ENCODE measurements at places on chromosomes 16 and 17.

DNA sequence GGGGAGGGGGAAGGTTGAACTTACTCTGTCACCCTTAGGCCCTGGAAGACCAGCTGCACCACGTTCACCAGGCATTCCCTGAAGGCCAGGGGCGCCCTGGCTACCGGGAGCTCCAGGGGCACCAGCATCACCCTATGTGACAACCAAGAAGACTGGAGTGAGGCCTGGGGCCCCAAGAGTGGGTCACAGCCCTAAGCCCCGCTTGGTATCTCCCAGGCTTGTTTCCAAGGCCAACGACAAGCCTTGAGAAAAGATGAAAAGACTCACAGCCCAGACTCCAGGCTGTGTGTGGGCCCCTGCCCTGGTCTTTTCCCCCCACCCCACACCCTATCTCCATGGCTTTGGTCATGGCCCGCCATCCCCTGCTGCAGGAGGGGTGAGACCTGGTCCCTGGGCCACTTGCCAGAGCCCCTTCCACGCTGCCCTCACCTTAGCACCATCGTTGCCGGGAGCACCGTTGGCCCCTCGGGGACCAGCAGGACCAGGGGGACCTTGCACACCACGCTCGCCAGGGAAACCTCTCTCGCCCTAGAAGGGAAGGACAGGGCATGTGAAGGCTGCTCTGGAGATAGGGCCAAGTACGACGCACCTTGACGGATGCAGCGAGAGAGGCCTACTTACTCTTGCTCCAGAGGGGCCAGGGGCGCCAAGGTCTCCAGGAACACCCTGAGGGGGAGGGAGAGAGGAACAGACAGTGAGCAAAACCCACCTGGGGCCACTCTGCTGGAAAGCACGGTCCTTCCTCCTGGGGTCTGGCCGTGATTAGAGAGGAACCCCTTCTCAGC, 9.9 kb downstream of the COL1A1 start:
- peak; percentile 89 for DNase-seq

DNA sequence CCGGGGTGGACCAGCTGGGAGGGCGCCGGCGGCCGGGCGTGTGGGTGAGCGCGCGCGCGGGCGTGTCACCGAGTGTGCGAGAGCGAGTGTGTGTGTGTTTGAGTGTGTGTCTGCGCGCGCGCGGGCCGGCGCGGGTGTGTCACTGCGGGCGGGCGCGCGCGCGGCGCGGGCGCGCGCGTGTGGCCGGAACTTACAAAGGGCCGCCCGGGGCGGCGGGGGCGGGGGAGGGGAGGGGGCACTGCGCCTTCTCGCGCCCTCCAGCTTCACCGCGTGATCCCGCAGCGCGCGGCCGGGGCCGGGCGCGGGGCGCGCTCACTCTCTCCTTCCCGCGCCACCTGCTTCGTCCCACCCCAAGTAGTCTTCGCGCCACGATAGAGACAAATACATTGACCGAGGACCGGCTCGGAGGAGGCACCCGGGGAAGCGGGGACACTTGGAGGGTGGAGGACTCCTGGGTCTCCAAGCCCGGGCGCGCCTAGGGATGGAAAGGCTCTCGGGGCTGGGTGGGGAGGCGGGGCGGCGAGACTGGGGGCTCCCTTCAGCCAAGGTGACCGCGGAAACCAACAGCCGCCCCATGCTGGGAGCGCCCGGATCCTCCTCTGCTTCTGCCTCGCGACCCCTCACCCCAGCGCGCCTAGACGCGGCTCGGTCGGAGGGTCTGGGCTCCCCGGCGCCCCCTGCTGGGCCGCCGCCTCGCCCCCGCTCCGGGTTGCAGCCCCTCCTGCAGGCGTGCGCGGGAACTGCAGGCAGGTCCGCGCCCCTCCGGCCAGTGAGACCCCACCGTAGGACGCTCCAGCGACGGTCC, at the start of gene SRCIN1:
SRCIN1 (minus strand) TSS at position 112 of the 805 bp plus-strand sequence. CDS start 247 bp downstream, outside the sequence.
- peak; percentile 25 for DNase-seq

GRCh38 chr17:57678393-57678792, 66.7 kb downstream of the CCDC182 start:
- DNase-seq: no peak

DNA sequence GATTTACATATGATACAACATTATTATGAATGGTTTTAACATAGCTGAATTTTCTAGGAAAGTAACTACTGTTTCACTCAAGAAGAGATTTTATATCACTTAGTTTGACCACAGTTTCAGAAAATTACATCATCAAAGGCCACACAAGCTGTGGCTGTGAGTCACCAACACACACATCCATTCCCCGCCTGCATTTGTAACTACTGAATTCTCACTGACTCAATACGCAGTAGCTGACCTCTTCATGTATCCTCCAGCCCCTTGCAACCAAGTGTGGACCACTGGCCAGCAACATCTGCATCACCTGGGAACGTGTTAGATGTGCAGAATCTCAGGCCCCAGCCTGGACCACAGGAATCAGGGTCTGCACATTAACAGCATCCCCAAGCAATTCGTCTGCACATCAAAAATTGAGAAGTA, 197.6 kb downstream of the XYLT1 start:
- peak; percentile 94 for DNase-seq

DNA sequence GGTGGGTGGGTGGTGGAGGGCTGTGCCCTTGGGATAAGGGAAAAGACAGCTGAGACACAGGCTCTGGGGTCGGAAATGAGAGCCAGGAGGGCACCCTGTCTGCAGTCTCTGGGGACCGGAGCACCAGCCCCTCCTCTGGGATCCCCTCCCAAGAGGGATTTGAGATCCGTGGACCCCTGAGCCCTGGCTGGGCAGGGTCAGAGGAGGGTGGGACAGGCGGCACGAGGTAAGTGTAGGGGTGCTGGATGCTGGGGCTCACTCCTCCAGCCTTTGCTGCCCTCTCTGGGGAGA, 425 bp downstream of the SGSH start:
- no peak for DNase-seq

DNA sequence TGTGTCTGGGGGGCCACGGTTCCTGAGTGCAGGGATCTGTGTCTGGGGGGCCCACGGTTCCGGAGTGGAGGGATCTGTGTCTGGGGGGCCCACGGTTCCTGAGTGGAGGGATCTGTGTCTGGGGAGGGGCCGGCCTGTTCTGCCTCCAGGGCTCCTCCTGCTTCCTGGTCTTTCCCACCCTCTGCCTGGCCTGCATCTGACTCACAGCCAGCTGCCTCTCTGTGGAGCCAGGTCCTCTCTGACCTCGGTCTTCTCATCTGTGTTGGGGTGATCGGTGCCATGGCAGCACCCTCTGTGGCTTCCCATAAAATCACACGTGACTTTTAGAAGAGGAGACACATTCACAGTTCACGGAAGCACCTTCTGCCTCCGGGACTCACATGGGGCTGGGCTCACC, 50.3 kb downstream of the ZFPM1 start:
- DNase-seq: no peak

- no peak for DNase-seq
Observed at GRCh38 chr16:5070431-5071186, 1.0 kb upstream of the ALG1 start.

DNA sequence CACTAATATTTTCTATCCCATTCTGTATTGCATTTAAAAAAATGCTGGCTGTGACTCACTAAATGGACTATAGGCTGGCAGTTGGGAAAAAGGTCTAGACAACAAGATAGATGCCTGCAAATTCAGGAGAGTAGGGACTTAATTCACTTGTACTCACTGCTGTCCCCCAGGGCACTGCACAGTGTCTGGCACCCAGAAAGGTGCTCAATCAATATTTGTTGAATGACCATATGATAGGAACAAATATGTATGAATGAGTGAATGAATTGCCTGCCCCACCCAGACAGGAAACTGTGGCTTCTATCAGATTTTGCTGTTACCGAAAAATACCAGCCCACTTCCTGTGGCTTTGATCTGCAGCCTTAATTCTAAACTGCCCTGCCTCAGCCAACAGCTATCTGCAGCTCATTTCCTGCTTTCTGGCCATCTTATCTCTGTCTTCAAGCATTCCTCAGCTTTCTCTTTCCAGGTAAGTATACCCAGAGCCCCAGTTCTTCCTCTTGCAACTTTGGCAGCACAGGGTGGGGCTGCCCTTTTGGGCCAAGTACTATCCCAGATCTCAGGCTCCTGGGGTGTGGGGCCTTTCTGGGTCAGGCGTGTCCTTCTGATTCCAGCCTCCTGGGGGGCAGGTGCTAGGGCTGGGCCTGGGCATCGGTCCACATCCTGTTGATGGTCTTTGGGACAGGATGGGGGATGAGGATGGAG, 15.3 kb upstream of the TNS4 start:
- peak; percentile 56 for DNase-seq

Data from fibroblast of skin of back (primary cell).